ENCODE measurements at places on chromosomes 5 and 9.

DNA sequence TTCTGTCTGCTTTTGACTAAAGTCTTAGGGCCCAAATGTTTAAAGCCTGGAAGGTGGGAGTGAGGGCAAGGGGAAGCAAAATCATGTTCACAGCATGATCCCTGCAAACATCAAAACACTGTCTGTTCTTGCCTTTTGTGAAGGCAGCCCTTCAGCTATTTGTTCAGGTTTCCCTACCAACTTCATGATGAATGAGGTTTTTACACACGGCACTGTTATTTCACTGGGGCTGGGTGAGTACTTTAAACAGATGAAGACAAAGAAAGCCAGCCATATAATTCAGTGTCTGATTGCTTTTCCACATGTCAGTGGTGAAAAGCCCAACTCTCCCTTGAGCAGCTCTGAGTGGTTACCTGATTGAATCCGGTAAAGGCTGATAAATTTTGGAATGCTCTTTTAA is 224.7 kb upstream of the GRAMD2B start:
- no peak for DNase-seq

GRCh38 chr9:5531101-5531882 is 21.0 kb downstream of the PDCD1LG2 start:
- no peak for DNase-seq

DNA sequence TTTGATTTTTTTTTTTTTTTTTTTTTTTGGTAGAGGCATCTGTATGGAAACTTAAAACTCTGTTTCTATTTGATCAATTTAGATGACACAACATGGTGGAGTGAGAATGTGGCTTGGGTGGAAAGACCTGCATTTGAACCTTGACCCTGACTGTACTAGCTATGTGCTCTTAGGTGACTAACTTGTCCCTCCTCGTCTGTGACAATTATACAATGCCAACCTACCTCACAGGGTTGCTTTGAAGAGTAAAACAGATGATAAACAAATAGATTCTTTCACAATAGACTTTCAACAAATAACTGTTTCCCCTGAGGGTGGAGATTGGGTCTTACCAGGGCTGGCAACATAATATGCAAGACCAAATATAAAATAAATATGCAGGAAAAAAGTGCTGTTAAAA is 109.3 kb downstream of the CRB2 start:
- no peak for DNase-seq

DNA sequence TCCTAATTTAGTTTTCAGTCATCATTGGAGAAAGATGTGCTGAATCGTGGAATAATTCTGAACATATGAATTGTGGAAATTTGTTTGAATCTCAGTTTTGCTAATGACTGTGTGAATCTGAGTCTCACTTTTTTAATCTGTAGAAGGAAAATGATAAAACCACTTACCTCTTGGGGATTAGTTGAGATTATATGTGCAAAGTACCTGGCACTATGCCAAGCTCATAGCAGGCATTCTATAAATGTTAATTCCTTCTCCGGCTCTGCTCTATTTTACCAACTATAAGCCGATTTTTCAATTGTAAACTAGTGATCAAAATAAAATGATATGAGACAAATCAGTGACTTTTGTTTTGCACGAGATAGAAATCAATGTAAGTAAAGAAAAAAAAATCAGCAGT is 290.8 kb downstream of the TRPM3 start:
- DNase-seq = no peak

DNA sequence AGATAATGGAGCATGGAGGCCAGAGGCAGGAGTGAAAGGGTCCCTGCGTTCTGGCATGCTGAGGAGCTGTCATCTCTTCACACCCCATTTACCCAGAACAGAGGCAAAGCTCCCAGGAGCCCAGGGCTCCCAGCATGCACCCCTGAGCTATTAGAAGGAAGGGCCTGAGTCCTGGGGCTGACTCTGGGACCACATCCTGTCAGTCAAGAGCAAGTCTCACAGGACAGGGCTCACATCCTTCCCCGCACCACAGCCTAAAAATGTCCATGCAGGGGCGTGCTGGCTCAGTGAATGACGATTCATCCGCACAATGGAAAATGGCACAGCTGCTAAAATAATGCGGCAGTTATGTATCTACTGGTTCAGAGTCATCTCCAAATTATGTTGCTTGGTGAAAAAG is 31.4 kb downstream of the CAMK2A start:
- no peak for DNase-seq

GRCh38 chr5:14868771-14869170 is 2.8 kb downstream of the ANKH start:
- DNase-seq = no peak
